ENCODE measurements at places on chromosomes 11 and 22.

DNA sequence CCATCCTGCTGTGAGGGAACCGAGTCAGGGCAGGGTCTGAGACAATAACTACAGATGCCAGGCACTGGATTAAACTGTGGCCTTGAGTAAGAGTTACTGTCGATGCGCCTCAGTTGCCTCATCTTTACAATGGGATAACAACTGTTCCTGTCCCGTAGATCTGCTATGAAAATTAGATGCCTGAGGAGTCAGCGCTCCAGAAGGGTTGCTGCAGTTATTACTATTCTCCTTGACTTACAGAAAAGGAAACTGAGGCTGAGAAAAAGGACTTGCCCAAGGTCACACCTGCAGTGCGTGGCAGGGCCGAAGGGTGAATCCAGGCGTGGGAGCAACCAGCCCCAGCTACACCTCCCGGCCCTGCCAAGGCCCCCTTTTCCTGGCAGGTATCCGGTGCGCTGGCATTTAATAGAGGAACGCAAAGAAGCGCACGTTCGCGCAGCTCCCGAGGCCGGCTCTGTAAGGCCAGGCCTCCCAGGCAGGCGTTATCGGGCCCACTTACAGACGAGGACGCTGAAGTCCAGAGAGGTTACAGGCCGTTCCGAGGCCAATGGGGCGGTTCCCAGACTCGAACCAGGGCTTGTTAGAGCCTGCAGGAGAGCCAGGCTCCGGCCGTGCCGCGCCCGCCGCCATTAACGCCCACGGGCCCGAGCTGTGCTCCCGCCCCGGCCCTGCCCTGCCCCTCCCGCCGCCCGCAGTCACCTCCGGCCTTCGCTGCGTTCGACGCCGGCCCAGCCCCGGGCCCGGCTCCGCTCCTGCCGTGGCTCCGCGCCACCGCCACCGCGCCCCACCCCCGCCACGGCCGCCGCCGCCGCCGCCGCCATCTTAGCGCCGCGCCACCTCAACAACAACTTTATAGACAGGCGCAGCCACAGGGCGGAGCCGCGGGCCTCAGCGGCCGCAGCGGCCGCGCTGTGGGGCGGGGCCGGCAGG, at the start of gene C11orf68:
Gene C11orf68 (minus strand): TSS at position 852 of the 930 bp plus-strand sequence. CDS start 31 bp downstream, at position 821.
- peak; percentile 10 for DNase-seq

GRCh38 chr22:22168190-22168940, 76.2 kb upstream of the VPREB1 start:
- DNase-seq: no peak

GRCh38 chr11:15594607-15595006, 479.9 kb downstream of the INSC start:
- no peak for DNase-seq

DNA sequence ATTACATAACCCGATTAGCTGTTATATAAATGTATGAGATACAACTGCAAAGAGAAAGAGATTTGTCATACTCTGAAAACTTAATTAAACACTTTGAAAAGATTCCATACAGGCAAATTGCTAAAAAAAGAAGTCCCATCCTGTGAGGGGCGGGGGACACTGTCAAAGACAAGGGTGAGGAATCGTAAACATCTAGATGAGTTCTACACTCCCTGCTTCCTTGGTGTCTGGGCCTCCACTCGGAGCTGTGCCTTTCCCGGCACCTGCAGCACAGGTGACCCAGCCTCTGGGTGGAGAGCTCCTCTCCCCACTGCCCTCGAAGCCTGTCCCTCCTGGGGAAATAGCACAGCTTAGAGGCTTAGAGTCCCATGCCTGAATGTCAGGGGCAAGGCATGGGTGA, 69.2 kb upstream of the CRYBB3 start:
- no peak for DNase-seq

DNA sequence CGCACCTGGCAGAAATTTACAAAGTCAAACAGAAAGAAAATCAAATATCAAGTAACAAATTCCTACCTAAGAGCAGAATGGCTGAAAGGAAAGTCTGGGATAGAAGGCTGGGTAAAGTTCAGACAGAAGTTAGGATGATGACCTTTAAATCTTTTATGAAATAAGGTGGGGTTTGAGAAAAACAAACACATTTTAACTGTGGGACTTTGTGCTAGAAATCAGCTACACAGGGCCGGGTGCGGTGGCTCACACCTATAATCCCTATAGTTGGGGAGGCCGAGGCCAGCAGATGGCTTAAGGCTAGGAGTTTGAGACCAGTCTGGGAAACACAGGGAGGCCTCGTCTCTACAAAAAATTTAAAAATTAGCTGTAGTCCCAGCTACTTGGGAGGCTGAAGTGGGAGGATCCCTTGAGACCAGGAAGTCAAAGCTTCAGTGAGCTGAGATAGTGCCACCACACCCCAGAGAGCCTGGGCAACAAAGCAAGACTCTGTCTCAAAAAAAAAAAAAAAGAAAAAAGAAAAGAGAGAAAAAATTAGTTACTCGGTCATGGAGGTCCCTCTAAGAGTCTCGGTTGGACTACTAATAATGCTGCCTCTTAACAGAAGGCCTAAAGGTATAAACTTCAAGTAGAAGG, 119.7 kb upstream of the BID start:
- DNase-seq: no peak

DNA sequence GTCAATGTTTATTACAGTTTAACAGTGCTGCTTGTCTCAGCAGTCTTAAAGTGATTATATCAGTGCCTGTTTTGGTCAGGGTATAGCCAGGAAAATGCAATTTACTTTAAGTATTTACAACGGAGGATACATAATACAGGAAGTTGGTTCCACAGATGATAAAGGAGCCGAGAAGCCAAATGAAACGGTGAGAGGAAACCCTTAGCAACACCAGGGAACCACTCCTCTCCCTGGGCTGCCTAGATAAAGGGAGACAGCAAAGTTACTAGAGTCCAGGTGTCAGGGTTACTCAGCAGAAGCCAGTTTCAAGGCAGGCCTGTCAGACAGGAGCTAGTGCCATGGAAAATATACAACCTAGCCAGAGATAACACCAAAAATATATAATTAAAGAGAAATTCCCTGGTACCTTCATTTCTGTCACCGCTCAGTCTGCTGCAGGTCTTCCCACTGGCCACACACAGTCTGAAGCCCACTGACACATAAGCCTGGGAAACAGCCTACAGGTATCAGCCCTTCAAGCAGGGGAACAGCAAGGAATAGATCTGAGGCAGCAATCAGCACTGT, 55.5 kb downstream of the FAM76B start:
- DNase-seq: no peak

- DNase-seq: no peak
Observed at GRCh38 chr22:47354668-47355387, 592.4 kb downstream of the TBC1D22A start.

GRCh38 chr22:31830721-31831070, 76.9 kb downstream of the DEPDC5 start:
- DNase-seq: no peak
